ENCODE measurements at places on chromosomes 4 and X.

DNA sequence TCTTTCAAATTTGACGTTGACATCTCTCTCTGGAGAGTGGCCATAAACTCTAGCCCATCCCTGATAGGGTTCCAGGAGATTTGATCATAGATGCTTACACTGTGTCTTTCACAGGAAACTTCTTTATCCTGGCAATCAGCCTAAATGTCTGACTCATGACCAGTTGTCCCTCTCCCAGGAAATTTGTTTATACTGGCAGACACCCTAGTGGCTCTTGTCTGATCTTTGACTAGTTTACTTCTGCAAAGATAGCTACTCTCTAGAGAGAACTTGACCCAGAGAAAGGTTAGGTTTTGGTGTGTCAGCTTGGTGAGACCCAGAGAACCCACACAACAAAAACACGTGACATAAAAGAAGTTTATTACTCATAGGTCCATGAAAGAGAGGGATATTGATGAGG is 509.8 kb downstream of the CENPC start:
- no peak for DNase-seq

DNA sequence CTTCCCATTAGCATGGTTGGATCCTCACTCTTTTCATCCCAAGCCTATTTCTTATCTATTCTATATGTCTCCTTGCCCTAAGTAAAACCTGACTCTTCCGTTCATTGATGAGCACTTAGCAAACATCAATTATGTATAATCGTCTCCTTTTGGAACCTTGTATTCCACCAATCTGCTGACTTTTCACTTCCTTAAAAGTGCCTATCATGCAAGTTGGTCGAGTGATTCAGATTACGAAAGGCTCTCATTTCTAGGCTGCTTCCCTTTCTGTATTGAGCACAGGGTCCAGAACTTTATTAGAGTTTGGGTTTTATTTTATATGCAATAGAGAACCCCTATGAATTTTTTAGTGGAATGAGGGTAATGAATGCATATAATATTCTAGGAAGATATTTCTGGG is 27.1 kb upstream of the ALB start:
- no peak for DNase-seq

DNA sequence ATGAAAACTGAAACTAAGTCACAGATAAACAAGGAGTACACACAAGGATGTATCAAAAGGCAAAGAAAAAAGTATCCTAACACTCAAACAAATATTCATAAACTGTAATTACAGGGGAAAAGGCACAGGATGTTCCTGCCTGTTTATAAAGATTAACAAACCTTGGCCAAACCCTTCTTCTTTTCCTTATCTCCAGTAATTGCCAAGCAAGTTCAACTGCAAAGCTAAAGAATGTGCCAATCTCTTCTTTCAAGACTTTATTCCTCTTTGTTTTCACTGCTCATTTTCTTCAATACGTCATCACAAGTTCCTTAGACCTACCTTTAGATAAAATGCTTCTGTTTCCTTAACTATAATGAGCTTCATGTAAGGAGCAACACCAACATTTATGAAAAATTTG is 171.2 kb downstream of the AMELX start:
- no peak for DNase-seq

- no peak for DNase-seq
These were observed 6.7 kb downstream of the ELF4 start for GRCh38 chrX:130103605-130104004.

- no peak for DNase-seq
These were observed 337.7 kb upstream of the FAM241A start for GRCh38 chr4:111807576-111807975.

- DNase-seq = no peak
These were observed 16.8 kb downstream of the CCDC149 start for GRCh38 chr4:24896056-24896455.

DNA sequence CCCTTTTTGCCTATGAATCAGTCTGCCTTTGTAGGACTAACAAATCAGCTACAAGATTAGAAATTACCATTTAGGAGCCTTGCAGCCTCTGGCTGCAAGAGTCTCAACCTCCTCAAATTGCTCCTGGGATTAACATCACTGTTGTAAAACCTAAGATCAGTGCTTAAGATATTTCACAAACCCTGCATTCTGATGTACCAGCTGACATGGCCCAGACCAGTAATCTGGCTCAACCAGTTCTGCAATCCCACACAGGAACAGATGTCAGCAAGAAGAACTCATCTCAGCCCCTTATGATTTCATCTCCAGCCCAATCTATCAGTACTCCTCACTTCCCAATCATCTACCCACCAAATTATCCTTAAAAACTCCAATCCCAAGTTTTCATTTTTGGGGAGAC is 32.5 kb upstream of the AADAT start:
- DNase-seq = no peak

Measured in stimulated activated CD4-positive, alpha-beta T cell treated with anti-CD3 and anti-CD28 coated beads, Interleukin-1b, Interleukin-23, amount 100 ng/mL, for 4 hours (primary cell).